ENCODE measurements at places on chromosomes 11 and 22.

DNA sequence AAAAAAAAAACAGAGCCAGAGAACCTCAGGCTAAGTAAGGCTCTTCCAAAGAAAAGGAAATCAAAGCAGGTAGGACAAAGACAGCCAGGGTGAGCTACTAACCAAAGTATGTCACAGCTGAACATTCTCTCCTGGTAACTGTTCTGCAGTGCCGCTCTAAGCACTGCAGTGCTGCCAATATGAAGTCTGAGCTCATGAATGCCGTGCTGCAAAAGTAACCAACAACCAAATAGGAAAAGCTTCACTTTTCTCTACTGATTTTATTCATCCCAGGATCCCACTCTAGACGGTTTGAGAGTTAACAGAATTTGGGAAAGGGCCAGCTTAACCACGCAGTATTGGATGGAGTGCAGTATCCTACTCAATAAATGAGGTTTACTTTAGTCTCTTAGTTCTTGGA lies 3.5 kb downstream of the SIK3 start:
- no peak for DNase-seq

DNA sequence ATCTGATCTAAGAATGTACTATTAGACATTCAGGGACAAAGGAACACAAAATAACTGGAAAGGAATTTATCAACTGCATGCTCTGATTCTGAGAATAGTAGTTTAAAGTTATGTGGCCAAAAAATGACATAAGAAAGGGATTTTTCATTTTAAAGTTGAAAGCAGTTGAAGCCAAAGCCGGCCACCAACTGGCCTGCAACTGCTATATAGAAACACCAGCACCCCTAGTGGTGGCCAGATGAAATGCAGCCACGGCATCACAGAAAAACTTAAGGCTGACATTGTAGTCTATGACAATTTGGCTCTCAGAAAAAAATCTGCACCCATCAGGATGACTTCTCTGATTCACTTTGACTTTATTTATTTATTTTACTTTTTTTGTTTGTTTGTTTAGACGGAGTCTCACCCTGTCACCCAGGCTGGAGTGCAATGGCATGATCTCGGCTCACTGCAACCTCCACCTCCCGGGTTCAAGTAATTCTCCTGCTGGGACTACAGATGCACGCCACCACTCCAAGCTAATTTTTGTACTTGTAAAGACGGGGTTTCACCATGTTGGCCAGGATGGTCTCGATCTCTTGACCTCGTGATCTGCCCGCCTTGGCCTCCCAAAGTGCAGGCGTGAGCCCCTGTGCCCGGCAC lies 59.2 kb downstream of the SLC35F2 start:
- DNase-seq = peak; percentile 31

DNA sequence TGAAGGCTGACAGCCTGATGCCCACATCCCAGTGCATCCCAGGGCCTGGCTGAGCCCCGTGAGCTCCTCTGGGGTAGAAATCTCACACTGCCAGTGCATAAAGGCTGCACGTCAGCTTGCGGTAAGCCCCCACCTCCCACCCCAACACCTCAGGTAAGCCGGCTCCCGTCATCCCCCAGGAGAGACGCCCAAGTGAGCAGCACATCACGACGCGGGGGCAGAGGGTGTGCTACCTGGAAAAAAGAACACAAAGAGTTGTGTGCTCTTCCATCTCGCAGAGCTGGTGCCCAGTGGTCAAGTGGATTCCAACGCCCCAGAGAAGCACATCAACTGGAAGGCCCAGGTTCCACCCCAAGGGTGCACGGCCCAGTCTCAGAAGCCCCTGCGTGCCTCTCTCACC lies 50.0 kb downstream of the IGSF9B start:
- no peak for DNase-seq

- no peak for DNase-seq
Measured at GRCh38 chr11:30540781-30541180, 45.4 kb downstream of the MPPED2 start.

DNA sequence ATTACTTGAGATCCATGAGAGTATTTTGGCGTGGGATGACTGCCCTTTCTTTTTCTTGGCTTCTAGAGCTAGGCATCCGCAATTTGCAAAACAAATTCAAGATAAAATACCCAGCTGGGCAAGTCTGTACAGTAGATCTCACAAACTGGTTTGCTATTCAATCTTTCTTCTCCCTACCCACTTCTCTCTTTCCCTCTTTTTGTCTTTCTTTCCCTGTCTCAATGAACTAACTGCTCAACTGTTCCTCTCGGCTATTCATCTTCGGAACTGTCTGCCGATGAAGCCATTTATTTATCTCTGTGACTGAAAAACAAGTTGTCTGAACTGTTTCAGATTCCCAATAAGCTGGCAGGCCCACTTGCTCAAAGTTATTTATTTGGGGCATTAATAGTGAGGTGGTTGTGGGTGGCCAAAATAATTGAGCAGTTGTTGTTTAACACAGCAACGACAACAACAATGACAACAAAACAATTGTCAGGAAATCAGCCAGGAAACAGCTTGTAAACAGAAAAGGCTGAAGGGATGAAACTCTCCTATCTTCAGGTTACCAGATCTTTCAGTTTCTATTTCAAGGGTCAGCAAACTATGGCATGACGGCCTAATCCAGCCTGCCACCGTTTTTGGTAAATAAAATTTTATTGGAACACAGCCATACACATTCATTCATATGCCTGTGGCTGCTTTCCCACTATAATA lies 76.0 kb upstream of the MTMR2 start:
- no peak for DNase-seq

GRCh38 chr11:33384220-33384619 lies 127.0 kb downstream of the HIPK3 start:
- no peak for DNase-seq

DNA sequence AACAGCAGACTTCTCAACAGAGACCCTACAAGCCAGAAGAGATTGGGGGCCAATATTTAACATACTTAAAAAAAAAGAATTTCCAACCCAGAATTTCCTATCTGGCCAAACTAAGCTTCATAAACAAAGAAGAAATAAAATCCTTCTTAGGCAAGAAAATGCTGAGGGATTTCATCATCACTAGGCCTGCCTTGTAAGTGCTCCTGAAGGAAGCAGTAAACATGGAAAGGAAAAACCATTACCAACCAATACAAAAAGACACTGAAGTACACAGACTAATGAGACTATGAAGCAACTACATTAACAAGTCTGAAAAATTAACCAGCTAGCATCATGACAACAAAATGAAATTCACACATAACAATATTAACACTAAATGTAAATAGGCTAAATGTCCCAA lies 947.9 kb upstream of the CHORDC1 start:
- DNase-seq = no peak

DNA sequence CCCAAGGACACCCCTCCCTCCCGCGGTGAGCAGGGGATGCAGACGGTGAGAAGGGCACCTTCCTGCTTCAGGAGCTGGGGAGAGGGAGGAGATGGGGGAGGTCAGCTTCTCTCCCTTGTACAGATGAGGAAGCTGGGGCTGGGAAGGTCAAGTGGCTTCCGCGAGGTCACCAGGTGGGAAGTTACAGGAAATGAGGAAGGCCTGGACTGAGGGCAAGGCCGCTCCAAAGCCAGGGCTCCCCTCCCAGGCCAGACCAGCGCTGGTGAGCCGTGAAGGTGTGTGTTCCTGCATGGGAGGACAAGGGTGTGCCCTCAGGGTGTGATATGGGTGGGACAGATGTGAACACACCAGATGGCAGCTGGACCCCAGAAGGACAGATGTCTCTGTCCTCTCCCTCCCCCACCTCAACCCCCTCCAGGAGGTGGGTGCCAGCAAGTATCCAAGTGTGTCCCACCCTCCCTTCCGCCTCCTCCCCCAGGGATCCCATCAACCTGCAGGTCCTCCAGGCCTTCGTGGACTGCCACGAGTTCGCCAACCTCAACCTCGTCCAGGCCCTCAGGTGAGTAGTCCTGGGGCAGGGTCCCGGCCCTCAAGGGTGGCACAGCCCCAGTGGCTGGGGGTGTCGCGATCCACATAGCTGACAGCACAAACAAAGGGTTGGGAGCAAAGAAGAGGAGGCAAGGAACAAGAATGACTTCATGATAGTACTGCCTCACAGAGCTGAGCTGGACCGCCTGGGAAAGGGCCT lies 16.6 kb downstream of the CYTH4 start:
- DNase-seq = no peak

GRCh38 chr11:21711341-21711740 lies 481.5 kb upstream of the ANO5 start:
- DNase-seq = no peak

- DNase-seq = no peak
Measured at GRCh38 chr22:49969751-49970527, 9.4 kb downstream of the PIM3 start.

DNA sequence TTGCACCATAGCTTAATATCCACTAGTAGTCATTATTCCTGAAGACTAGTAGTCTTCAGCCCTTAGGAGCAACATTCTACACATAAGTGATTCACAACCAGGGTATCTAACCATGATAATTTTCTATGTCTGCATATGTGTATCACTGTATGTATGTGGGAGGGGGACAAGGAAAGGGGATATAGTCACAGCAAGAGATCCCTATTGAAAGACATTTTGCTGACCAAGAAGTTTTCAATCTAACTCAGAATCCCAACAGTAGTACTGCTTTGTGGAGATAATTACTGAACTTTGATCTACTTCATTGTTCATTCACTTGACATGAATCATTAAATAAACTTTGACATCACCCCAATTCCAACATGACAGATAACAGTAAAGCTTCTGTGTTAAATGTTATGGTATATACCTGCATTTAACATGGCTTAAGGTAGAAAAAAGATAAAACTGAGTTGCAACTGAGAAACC lies 10.3 kb downstream of the PIK3C2A start:
- DNase-seq = no peak

GRCh38 chr11:83238111-83238510 lies 44.6 kb downstream of the ANKRD42 start:
- DNase-seq = no peak

- no peak for DNase-seq
Measured at GRCh38 chr11:27553186-27553585, 46.6 kb upstream of the LIN7C start.

DNA sequence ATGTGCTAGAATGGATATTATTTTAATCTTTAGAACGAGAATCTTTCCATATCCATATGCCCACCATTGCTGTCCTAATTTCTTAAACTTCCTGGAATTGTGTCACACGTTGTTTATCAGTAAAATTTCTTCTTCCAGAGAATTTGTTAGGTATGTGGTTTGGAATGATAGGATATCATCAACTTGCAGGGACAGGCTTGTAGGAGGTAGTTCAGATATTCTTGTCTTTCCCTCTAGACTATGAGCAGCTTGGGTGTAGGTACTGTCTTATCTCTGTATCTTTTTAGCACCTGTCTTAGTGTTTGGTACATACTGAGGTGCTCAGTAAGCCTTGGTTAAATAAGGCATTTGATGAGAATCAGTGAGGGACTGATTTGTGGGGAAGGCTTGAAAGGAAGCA lies 3.4 kb downstream of the CTNND1 start:
- no peak for DNase-seq

GRCh38 chr11:30016588-30017363 lies at the start of gene KCNA4:
KCNA4 (minus strand) TSS chr11:30017030; CDS start chr11:30012678, 4,352 bp downstream.
- no peak for DNase-seq

- no peak for DNase-seq
Measured at GRCh38 chr11:117668321-117668751, 128.7 kb downstream of the DSCAML1 start.

DNA sequence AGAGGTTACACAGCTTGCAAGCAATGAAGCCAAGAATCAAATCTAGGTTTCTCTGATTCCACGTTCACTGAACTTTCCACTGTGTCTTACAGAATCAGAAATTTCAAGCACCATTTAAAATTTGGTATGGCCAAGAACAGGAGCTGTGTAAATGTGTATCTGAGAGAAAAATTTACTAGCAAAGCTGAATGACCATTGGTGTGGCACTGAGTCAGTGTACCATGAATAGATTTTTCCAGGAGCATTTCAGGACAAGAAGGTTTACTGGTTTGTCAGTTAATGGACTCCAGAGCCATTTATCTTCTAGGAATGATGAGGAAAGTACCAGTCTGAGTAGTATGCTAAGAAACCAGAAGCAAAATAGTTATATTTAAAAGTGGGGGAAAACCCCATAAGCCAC lies 269.4 kb upstream of the FAT3 start:
- DNase-seq = no peak

DNA sequence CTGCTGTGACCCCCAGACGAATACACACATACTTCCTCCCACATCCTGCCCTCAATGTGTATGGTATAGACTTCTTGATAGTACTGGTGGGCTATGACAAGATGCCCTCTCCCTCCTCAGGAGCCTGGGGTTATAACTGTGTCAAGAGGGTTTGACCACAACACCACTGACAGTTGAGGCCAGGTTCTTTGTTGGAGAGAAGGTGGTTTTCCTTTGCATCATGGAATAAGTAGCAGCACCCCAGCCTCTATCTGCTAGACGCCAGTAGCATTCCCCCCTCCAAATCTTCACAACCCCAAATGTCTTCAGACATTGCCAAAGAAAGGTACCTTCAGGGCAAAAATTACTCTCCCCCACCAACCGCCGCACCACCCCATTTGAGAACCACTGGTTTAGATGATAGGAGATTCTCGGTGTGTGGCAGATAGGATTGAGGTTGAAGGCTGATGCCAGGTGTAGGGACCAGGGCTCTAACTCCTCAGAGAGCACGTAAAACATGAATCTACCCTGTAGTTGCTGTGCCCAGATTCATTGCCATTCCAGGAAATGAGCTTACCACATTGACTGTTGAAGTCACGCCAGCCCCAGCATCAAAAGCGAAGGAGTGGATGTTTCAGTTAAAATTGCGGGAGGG lies 5.5 kb upstream of the MYO18B start:
- DNase-seq = peak; percentile 9

DNA sequence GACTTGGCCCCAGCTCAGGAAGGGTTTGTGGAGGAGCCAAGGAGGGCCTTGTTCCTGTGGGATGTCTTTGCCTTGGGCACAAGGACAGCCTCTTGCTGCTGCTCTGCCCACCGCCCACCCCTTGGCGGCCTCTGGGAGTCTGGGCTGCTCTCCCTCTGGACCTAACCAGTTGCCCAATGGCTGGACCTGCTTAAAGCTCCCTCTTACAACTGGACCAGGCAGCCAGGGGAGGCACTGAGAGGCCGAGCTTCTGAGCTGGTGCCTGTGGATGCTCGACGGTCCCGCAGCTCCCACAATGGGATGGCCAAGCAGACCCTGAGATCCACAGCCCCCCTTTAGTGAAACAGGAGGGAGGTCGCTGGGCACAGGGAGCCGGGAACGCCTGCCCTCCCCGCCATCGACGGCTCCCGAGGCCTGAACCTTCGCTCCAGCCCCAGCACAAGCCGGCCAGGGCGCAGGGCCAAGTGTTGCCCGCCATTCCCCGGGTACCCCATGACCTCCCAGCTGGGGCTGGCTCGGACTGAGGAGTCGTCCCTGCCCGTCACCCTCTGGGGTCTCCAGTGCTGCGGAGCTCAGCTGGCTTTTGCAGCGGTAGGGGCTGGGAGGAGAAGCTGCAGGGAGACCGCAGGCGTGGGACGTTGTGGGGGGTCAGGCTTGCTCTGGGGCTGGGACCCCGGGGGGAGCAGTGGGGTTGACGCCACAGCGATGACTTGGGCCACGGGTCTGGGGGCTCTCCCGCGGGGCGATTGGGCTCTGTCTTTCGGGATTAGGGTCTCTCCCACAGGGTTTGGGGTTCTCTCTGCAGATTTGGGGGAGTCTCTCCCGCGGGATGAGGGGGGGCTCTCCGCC lies 584 bp upstream of the GAL start:
- no peak for DNase-seq

GRCh38 chr11:73414977-73415651 lies 38.9 kb downstream of the RELT start:
- DNase-seq = no peak

- DNase-seq = no peak
Measured at GRCh38 chr22:42080287-42080686, 787 bp downstream of the SMDT1 start.

- DNase-seq = no peak
Measured at GRCh38 chr22:39923696-39924095, 22.8 kb downstream of the GRAP2 start.

GRCh38 chr11:76696756-76697155 lies 26.2 kb upstream of the LRRC32 start:
- no peak for DNase-seq

Measured in stimulated activated CD4-positive, alpha-beta T cell treated with anti-CD3 and anti-CD28 coated beads, Interleukin-2, amount 100 ng/mL, for 4 hours (primary cell).